ENCODE measurements at places on chromosomes 16 and 17.

DNA sequence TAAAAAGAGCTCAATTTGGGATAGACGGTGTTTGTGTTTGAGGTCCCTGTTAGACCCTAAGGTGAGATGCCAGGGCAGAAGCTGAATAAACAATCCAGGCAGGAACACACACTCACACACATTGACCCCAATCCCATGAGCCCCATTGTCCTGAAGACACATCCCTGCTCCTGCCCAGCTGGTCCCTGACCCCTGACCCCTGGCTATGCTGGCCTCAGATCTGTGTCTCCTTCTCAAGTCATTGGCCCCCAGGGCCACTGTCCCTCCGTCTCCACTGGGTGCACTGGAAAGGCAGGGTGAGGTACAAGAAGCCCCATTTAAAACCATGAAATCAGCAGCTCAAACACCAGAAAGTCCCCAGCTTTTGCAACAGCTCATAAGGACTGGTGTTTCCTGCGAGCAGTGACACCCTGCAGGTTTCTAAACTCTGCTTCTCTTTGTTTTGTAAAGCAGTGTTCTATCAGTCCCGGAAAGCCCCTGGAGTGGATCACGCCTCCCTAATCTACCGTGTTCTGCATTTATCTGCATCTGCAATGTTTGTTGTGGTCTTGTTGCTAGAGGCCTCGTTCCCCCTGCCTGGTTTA is 18.0 kb upstream of the ASGR2 start:
- no peak for DNase-seq

DNA sequence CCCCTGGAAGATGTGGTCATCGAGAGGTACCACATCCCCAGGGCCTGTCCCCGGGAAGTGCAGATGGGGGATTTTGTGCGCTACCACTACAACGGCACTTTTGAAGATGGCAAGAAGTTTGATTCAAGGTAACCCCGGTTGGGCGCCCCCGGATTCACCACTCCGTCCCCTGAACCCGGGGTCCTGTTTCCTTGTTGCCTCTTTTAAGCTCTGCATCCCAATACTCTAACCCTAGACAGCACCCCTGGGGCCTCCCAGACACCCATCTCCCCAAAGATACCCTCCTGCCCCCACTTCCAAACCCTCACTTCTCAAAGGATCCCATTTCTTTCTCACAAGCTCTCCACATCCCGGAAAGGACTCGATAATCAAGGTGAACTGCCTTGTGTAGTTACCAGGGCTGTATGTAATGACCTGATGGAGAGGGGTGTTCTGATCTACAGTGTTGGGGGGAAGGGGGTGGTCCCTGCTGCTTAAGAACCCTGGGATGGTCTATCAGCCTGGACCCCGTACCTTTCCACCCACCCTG is 412 bp downstream of the FKBP10 start:
- DNase-seq: peak; percentile 43

DNA sequence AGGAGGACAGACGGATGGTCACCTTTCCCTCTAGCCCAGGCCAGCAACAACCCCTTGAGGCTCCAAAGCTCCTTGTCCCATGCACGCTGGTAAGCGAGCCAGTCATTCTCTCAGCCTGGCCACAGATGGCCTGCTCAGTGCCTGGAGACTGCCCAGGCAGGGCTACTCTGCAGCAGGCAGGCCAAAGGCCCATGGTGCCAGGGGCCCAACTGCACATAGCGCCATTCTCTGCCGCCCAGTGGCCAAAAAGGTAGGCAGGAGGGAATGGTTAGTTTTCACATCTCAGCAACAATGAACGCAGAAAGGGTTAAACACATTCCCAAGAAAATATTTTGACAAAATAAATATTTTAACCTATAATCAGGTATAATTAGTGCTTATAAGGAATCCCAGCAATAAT is 7.7 kb upstream of the SREBF1 start:
- no peak for DNase-seq

- DNase-seq: peak; percentile 53
These were observed 579 bp upstream of the CYBA start for GRCh38 chr16:88651276-88651988.

- DNase-seq: no peak
These were observed 9.4 kb downstream of the XYLT2 start for GRCh38 chr17:50355336-50355700.

GRCh38 chr17:68458260-68459036 is 1.2 kb upstream of the WIPI1 start:
- no peak for DNase-seq

- no peak for DNase-seq
These were observed 24.1 kb upstream of the CAPN15 start for GRCh38 chr16:503150-504071.

DNA sequence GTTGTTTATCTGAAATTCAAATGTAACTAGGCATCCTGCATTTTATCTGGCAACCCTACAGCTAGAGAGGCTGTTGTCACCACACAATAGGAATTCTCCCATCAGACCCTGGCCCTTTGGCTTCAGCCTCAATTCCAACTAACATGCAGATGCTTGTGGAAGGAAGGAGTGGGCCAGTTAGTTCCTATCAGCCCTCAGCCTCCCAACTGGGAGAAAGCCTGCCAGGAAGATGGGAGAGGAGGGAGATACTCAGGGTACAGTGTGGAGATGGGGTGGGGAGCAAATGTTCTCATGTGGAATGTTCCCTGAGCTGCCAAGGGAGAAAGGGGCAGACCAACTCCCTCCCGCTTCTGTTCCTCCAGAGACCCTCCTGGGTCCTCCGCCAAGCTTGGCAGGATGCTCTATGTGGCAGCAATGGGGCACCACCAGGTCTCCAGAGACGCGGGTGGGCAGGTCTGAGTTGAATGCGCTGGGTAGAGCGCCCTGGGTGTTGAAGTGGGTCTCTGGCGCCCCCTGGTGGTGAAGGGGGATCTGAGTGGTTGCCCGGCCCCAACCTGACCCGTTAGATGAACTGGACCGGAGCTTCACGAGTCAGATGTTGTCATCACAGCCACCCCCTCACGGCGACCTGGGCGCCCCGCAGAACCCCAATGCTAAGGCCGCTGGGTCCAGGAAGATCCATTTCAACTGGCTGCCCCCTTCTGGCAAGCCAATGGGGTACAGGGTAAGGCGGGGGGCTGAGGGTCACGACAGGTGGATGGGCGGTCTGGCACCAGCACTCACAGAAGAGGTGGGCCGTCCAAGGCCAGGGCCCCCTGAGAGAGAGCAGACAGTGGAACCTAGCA is 15.2 kb downstream of the GALK1 start:
- peak; percentile 54 for DNase-seq

DNA sequence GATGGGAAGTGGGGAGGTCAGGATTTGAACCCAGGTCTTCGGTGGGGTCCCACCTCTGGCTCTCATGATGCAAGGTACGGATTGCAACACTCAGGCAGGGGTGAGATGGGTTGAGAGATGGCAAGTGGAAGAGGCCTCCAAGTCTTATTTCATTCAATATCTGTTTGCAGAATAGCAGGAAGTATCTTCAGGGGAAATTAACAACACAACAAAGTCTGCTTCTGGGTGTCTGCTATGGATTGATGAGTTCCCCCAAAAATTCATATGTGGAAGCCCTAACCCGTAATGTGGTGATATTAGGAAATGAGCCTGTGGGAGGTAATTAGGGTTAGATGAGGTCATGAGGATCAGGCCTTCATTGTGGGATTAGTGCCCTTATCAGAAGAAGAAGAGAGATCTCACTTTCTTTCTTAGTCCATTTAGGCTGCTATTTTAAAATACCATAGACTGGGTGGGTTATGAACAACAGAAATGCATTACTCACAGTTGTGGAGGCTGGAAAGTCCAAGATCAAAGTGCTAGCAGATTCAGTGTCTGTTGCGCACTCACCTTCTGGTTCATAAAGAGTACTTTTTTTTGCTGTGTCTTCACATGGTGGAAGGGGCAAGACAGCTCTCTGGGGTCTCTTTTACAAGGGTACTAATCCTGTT is 4.4 kb upstream of the CD300H start:
- DNase-seq: no peak

GRCh38 chr17:6160232-6160555 is 90.0 kb downstream of the WSCD1 start:
- no peak for DNase-seq

GRCh38 chr17:8122422-8122923 is 1.4 kb downstream of the HES7 start:
- peak; percentile 53 for DNase-seq

DNA sequence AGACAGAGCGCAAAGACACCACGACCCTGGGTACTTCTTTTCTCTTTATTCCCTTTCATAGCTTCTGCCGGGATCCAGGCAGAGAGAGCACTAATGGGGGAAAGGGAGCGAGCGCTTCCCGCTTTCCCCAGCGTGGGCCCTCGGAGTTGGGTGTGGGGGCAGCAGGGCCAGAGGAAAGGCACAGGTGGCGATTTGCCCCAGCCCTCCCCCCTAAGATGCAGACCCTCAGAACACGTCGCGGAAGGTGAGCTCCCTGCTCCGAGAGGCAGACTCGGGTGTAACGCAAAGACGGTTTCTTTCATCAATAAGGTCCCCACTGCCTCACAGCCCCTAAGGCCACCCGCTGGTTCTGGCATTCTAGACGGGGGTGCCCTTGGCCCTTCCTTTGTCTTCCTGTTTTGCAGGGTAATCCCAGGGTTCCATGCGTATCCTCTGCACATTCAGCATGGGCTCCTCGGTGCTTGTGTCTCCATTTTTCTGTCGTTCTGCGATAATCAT is 570 bp upstream of the NME3 start:
- no peak for DNase-seq

- no peak for DNase-seq
These were observed 138.9 kb downstream of the SLC39A11 start for GRCh38 chr17:72953621-72954020.

- DNase-seq: no peak
These were observed 45.9 kb downstream of the SKAP1 start for GRCh38 chr17:48384164-48384563.

- DNase-seq: no peak
These were observed 6.3 kb downstream of the ZNF689 start for GRCh38 chr16:30603945-30604315.

DNA sequence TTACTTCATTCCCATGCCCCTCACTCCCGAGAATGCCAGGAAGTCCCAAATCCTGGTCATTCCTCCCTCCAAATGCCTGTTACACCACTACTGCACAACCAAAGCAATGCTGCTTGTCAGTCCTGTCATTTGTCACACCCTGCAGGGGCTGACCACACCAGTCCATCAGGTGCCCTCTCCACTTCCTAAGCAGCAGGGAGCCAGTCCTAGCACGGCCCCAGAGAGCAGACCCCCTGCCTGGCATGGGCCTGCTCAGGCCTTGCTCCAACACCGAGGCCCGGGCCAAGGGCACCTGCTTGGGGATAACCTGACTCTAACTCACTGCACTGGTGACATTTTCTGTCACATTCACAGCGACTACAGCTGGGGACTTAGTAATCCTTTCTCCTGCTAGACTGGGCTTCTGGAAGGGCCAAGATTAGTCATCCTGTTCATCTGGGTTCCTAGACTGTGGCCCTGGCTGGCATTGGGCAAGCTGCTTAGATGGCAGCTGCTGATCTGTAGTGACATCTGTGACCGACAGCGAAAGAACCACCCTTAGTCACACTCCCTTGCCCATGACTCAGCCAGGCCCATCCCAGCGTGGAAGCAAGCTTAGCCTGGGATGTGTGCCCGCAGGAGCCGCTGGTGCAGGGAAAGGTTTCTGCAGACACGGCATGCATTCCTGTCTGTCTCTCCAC is 5.4 kb downstream of the ALYREF start:
- no peak for DNase-seq

DNA sequence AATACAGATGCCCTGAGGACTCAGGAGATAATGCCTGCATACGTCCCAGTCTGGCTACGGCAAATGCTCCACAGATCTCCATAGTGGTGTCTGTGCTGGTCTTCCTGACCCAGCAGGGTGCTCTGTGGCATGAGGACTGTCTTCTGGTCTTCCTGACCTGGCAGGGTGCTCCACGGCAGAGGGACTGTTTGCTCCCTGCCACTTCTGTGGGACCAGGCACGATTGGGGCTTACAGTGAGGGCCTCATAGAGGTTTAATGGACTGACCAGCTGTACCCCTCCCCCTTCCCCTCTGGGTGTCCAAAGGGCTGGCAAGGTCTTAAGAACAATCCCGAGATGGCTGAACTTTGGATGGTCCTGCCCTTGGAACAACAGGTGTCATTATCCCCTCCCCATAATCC is 123.1 kb downstream of the C16orf78 start:
- DNase-seq: no peak

GRCh38 chr17:27506348-27507218 is 50.3 kb downstream of the KSR1 start:
- no peak for DNase-seq

DNA sequence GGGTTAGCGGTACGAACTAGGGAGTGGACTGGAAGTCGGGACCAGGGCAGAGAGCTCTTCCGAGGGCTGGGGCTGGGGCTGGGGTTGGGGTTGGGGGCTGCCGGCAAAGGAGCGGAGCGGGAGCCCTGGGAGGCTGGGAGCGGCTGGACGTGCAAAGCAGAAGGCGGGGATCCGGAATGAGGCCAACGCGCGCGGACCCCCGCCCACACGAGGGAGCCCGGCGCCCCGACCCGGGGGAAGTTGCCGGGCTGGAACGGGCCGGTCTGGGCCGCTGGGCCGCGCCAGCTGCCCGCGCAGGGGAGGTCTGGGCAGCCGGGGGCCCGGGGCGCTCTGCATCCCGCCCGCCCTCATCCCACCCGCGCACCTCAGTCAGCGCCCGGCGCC is 323 bp downstream of the ST3GAL2 start:
- no peak for DNase-seq

- no peak for DNase-seq
These were observed 52.0 kb downstream of the TNFRSF13B start for GRCh38 chr17:16919663-16920627.

DNA sequence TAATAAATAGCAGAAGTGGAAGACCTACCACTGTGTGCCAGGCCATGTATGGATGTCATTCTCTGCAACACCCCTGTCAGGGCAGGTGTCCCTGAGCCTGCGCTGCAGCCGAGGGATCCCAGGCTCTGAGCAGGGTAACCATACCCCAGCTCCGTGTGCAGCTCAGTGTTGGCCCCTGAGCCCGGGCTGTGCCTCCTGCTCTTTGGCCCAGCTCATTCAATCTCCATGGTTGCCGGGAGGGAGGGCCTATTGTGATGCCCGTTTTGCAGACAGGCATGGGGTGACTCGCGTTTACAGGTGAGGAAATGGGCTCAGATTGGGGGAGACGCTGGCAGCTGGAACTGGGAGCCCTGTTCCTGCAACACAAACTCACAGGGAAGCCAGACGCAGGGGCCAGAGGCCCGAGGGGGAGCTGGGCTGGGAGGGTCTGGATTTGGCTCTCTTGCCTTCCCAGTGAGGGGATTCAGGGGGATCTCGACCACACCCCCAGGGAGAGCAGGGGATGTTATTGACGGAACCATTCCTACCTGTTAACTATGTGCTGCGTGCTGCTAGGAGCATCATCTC is 190.5 kb downstream of the IRF8 start:
- DNase-seq: no peak
